A549 treated with AZD2906 at 1 μM for 4 hours (cell line): ENCODE measurements at places on chromosomes 6 and 20. TPM values are rescaled to one million over a fixed set of nuclear protein-coding genes. Genes with fewer than 3 reads are reported as not detected.

The SNAI1 gene
- total RNA-seq = 8.2 to 12.9 TPM (median 11.8 TPM) in 5 replicates

The SNAP25 gene
- total RNA-seq = 13.3 to 18.4 TPM (median 16.2 TPM) in 5 replicates

The SPATA25 gene
- total RNA-seq = 0.23 to 0.48 TPM (median 0.30 TPM) in 5 replicates

The UNC5CL gene
- 0.34 to 0.78 TPM (median 0.62 TPM) in 5 replicates for total RNA-seq

The RAB23 gene
- 6.7 to 8.6 TPM (median 8.2 TPM) in 5 replicates for total RNA-seq

The HCRTR2 gene
- not detected in 5 replicates for total RNA-seq

The BMP5 gene
- total RNA-seq = not detected in 5 replicates

The GDAP1L1 gene
- 0.09 TPM in 1 of 5 replicates, not detected in the others for total RNA-seq

The BPIFB3 gene
- total RNA-seq = not detected in 5 replicates

The ZNF311 gene
- 0.08 to 0.24 TPM (median 0.12 TPM) in 5 replicates for total RNA-seq

The XKR7 gene
- 0.01 TPM in 3 of 5 replicates, not detected in the others for total RNA-seq

The SLC35D3 gene
- 0.05 to 0.09 TPM (median 0.09 TPM) in 4 of 5 replicates, not detected in the other for total RNA-seq

The PRRT1 gene
- total RNA-seq = 0.47 to 0.82 TPM (median 0.61 TPM) in 5 replicates

The B3GALT4 gene
- 0.67 to 1.0 TPM (median 0.95 TPM) in 5 replicates for total RNA-seq

The MEI4 gene
- total RNA-seq = not detected in 5 replicates

The TRIM40 gene
- not detected in 5 replicates for total RNA-seq

The IL17F gene
- not detected in 5 replicates for total RNA-seq

The PDE7B gene
- total RNA-seq = 0.51 to 0.87 TPM (median 0.66 TPM) in 5 replicates

The TBX18 gene
- 18.9 to 21.7 TPM (median 20.3 TPM) in 5 replicates for total RNA-seq

The TGM6 gene
- total RNA-seq = not detected in 5 replicates

The LY6G6D gene
- not detected in 5 replicates for total RNA-seq

The HTR1E gene
- total RNA-seq = not detected in 5 replicates

The SLC26A8 gene
- total RNA-seq = 0.02 to 0.07 TPM in 2 of 5 replicates, not detected in the others

The EDN1 gene
- total RNA-seq = 37.5 to 43.6 TPM (median 39.0 TPM) in 5 replicates

The FUCA2 gene
- 51.7 to 56.9 TPM (median 54.8 TPM) in 5 replicates for total RNA-seq

The PTPN1 gene
- total RNA-seq = 51.0 to 58.8 TPM (median 52.8 TPM) in 5 replicates

The COL12A1 gene
- 3.9 to 6.2 TPM (median 4.8 TPM) in 5 replicates for total RNA-seq

The ASIP gene
- 0.18 TPM in 1 of 5 replicates, not detected in the others for total RNA-seq

The PHACTR1 gene
- 0.11 TPM in 1 of 5 replicates, not detected in the others for total RNA-seq

The FAM83C gene
- 0.11 to 0.20 TPM (median 0.15 TPM) in 5 replicates for total RNA-seq

The TUBB2B gene
- 14.7 to 16.0 TPM (median 15.4 TPM) in 5 replicates for total RNA-seq

The ALDH5A1 gene
- 6.7 to 7.7 TPM (median 6.9 TPM) in 5 replicates for total RNA-seq

The MCHR2 gene
- total RNA-seq = not detected in 5 replicates

The MYBL2 gene
- 77.2 to 82.4 TPM (median 77.9 TPM) in 5 replicates for total RNA-seq

The TRIM15 gene
- total RNA-seq = 0.03 to 0.24 TPM in 2 of 5 replicates, not detected in the others

The PLN gene
- total RNA-seq = not detected in 5 replicates

The NKX2-2 gene
- not detected in 5 replicates for total RNA-seq

The TMEM239 gene
- 0.06 TPM in 1 of 5 replicates, not detected in the others for total RNA-seq

The FABP7 gene
- not detected in 5 replicates for total RNA-seq

The PI3 gene
- 2.6 to 5.1 TPM (median 3.0 TPM) in 5 replicates for total RNA-seq

The SCUBE3 gene
- total RNA-seq = 0.04 to 0.06 TPM (median 0.05 TPM) in 5 replicates

The TSHZ2 gene
- total RNA-seq = not detected in 5 replicates

The FOXF2 gene
- total RNA-seq = 14.7 to 21.0 TPM (median 19.6 TPM) in 5 replicates
